Forelimb muscle (tissue), 1 donor: ENCODE measurements at places on chromosomes 2 and 18.
A peak's percentile ranks its signal among the peaks of the same experiment; 100 is the strongest.

DNA sequence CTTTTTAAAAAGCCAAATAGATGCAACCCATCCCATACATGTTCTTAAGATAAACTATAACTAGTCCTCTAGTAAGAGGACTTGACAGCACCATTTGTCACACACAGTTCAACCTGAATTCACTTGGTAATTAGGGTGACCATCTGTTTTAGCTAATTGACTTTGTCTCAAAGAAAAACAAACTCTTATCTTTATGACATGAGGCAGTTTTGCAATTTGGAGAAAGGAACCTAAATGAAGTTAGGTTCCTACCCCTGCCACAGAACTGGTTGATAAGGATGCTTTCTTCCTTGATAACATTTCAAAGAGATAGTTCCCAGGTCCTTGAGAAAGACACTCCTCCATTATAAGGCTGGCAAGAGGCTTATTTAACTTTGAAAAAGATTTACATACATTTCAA is 57.4 kb upstream of the LRRTM1 start:
- DNase-seq = no peak

DNA sequence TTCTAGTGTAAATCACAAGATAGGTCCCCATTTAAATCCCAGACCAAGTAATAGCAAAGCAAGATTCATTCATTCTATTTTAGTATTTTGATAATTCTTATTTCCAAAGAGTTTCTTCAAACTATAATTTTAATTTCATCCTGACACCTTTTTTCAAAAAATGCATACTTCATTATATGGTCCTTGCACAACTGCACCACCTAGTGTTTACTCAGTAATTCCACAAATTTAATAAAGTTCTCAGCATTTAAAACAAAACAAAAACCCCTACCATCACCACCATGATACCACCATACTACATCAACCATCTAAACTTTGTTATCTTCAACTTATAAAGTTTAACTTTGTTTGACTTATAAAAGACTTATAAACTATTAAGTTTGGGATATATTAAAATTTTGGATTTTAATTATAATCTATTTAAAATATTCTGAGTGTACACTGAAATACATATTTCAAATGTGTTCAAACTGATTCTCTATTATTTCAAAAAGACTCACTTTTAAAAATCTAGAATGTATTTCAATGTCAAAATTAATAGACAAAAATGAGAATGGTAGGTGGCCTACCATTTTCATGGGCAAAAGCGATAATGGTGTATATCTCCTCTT is 44.2 kb downstream of the WDPCP start:
- no peak for DNase-seq

- no peak for DNase-seq
Measured at GRCh38 chr2:240375024-240375645, 60.3 kb upstream of the GPC1 start.

GRCh38 chr18:62529597-62529996 is 6.8 kb downstream of the ZCCHC2 start:
- DNase-seq = no peak

DNA sequence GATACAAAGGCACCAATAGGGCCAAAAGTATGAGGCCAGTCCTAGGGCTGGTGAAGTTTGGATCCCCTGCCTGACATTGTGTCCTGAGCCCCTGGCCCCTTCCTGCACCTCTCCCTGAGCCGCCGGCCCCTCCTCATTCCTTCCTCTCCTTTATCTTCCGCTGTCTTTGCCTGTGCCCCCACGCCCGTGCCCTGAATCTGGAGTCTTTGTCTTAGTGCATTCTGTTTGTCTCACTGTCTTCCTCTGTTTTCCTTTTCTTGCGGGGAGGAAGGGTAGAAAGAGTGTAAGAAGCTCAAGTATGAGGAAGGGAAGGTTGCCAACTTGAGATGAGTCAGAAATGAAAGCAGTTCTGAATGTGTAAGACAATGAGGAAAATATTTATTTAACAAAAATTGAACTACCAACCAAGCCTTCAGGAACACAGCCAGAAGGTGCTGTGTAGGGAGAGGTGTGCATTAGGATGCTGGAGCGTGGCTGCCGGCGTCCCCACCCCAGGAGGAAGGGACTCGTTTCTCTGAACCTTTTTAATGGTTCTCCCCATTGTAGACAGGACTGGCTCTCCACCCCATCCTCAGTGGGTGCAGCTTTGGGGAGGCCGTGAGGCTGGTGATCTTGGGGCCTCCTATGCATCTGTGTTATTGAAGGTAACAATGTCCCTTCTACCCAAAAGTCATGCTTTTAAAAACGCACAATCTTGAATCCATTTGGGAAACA is 133.1 kb downstream of the NEDD4L start:
- DNase-seq = peak; percentile 46

DNA sequence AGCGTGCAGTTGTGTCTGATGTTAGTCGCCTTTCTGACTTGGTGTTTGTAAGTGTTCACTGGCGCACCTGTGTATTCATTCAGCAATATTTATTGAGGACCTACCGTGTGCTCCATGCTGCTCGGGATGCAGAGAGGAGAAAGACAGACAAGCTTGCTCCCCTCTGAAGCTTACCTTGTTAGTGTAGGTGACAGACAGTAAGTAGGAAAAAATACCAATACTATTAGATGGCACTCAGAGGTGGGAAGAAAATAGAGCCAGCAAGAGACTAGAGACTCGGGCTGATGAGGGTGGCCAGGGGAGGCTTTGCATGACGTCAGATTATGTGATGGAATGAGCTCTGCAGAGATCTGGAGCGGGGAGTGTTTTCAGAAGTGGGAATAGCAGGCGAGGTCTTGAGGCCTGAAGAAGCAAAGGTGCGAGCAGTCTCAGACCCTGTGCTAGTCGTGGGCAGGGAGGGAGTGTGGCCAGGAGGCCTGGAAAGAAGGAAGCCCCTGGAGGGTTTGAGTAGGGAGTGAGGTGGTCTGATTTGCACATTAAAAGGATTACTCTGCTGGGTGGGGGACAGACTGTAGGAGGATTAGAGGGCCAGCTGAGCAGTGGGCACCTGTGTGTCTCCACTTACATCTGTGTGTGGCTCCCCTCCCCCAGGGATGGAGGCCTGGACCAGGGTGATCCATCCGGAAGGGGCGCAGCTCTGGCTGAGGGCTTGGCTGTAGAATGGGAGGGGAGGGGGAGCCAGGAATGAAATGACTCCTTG is 11.8 kb downstream of the MTCL1 start:
- DNase-seq = no peak

DNA sequence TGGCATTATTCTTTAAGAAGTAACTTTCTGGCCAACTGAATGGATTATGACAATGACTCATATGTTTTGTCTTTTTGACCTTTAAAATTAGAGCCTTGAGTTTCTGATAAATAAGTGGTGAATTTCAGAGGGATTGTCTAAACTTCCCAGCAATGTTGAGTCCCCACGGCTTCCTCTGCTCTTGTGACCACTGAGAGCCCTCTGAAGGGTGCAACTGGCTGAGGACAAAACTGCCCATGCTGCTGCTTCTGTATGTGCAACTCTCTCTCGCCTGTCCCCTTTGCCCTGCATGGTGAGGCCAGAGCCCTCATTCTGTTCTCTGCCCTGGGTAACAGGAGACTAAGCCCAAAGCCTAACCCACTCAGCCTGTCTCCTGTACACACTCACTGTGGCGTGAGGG is 52.7 kb upstream of the SLC14A1 start:
- no peak for DNase-seq

DNA sequence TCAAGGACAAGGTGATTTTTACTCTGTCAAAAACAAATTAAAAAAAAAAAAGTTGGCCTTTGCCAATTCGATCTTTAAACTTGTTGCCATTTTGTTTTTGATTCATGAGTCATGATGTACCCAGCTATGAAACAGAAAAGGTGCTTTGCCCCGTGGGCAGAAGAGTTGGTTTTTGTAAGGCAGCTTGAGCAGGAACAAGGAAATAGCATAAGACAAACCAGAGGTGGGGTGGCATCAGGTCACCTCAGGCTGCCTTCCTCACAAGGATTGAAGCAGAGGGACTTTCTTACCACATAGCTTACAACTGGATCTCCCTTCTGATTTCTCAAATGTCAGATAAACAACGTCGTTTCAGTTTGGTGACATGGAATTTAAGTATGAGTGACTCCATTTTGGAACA is 123.8 kb downstream of the ARL4C start:
- DNase-seq = no peak

- DNase-seq = no peak
Measured at GRCh38 chr18:56067969-56068671, 480.1 kb upstream of the TCF4 start.

DNA sequence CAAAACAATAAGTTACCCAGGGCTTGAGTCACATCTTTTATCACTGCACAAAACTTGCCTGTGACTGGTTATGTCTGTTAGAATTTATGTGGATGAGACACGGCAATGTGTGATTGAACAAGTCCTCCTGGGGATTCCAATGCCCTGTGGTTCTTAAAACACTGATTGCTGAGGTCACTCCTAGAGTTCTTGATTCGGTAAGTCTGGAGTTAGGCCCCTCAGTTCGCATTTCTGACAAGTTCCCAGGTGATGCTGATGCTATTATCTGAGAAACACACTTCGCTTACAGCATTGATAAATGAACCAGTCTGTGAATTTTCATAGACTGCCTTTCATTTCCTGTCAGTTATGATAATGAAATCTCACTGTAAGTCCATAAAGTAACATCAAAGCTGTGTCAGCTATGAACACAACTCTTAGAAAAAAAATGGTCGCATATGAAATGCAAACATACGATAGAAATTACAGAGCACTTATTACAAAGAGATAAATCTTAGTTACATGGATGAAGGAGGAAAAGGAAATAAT is 214.0 kb downstream of the DLGAP1 start:
- DNase-seq = no peak

GRCh38 chr18:64713284-64713683 is 564.4 kb upstream of the LINC00305 start:
- no peak for DNase-seq

GRCh38 chr2:160647967-160648685 is 154.5 kb upstream of the RBMS1 start:
- no peak for DNase-seq

GRCh38 chr2:105249891-105250290 is 8.3 kb downstream of the GPR45 start:
- no peak for DNase-seq

DNA sequence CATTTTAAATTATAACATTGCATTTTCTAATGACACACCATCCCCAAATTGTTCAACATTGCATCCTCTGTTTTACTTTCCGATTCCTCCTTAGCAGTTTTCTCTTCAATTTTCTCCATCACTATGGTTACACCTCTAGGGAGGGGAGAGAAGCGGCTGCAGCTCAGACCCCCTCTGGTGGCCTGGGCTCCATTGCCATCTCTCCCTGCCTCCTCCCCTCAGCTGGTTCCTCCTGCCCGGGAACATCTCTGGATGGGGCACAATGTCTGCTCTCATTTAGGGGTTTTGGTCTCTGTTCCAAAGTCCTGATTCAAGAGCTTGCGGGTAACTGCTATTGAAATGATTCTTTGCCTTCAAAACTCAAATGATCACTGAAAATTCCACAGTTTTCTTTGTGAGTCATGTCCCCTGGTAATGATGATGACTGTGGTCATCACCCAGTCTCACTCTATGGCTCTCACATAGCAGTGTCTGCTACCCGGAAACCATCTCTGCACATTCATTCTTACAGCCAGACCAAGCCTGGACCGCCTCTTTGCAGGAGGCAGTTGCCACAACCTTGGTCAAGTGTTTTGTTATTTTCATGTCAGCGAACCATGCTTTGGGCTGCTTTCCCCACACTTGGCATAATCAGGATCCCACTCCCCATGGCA is 263.9 kb downstream of the ALPK2 start:
- no peak for DNase-seq

GRCh38 chr2:143957321-143957720 is 562.6 kb downstream of the ZEB2 start:
- DNase-seq = no peak

DNA sequence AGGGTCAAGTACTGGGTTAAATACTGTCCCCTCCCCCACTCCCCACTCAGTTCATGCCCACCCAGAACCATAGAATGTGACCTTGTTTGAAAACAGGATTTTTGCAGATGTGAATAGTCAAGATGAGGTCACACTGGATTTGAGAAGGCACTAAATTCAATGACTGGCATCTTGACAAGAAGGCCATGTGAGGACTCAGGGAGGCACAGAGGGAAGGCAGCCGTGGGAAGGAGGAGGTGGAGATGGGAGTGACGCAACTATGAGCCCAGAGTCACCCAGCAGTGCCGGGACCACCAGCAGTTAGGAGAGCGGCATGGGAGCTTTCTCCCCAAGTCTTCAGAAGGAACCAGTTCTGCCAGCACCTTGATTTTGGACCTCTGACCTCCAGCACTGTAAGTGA is 257.3 kb downstream of the BCL2 start:
- no peak for DNase-seq

DNA sequence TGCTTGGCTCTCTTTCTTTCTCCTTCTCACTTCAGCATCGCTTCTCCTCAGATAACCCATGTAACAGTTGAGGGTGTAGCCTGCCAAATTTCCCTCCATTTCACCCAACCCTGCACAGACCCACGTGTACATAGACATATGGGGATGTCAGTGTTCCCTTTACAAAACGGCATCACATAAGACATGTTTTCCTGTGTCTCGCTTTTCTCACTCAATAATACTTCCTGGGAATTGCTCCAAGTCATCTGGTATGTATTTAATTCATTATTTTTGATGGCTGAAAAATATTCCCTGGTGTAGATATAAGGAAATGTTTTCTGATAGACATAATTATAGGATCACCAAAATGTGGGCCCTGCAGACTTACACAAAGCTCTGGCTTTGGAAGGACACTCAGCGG is 176.8 kb downstream of the LOXHD1 start:
- DNase-seq = peak; percentile 81

DNA sequence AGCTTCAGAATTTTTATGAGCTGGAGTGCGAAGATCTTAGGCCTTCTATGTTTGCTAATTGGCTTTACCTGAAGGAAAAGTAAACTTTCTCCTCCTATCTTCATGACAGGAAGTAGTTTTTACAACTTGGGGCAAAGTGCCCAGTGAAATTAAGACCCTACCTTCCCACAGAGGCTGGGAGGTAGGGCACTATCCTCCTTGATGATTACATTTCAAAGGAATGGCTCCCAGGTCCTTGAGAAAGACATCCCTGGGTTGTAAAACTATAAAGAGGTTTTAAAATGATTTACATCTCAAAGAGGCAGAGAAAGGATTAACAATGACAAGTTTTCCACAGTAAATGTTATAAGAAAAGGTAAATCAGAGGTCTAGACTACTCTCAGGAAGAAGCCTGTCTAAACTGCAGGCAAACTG is 155.8 kb downstream of the CDH7 start:
- DNase-seq = no peak

- DNase-seq = no peak
Measured at GRCh38 chr18:25732862-25733261, 357.6 kb downstream of the SS18 start.

- DNase-seq = no peak
Measured at GRCh38 chr2:238305092-238305862, 15.0 kb upstream of the TRAF3IP1 start.

- no peak for DNase-seq
Measured at GRCh38 chr2:45885171-45885621, 233.7 kb downstream of the PRKCE start.
